A549 treated with GW870086 at 1 μM for 4 hours (cell line): ENCODE measurements at places on chromosomes 7 and 10. TPM values are rescaled to one million over a fixed set of nuclear protein-coding genes. Genes with fewer than 3 reads are reported as not detected.

Gene ZPBP
- not detected in 5 replicates for total RNA-seq

Gene AKR1D1
- 0.18 to 0.23 TPM in 2 of 5 replicates, not detected in the others for total RNA-seq

Gene TSPAN33
- total RNA-seq: 4.6 to 6.8 TPM (median 6.5 TPM) in 5 replicates

Gene MIOS
- 16.8 to 20.3 TPM (median 18.9 TPM) in 5 replicates for total RNA-seq

Gene NPFFR1
- total RNA-seq: 0.05 TPM in 1 of 5 replicates, not detected in the others

Gene IRF5
- 12.5 to 15.9 TPM (median 14.1 TPM) in 5 replicates for total RNA-seq

Gene PROSER2
- 26.7 to 41.8 TPM (median 39.1 TPM) in 5 replicates for total RNA-seq
